A549 treated with CpdA at 1 μM for 4 hours (cell line): ENCODE measurements at places on chromosomes 16 and 17. TPM values are rescaled to one million over a fixed set of nuclear protein-coding genes. Genes with fewer than 3 reads are reported as not detected.

CMTM2 gene
- 0.15 TPM in 1 of 5 replicates, not detected in the others for total RNA-seq

CNTD1 gene
- total RNA-seq, result 0.08 to 0.27 TPM (median 0.25 TPM) in 3 of 5 replicates, not detected in the others

SLC16A13 gene
- total RNA-seq, result 9.2 to 12.7 TPM (median 12.1 TPM) in 5 replicates

ABI3 gene
- total RNA-seq, result 0.02 TPM in 1 of 5 replicates, not detected in the others

SLC4A1 gene
- 0.02 TPM in 1 of 5 replicates, not detected in the others for total RNA-seq

RPGRIP1L gene
- total RNA-seq, result 9.9 to 11.6 TPM (median 11.1 TPM) in 5 replicates

C16orf46 gene
- total RNA-seq, result 0.65 to 2.0 TPM (median 1.1 TPM) in 5 replicates

ABCA6 gene
- 0.02 TPM in 1 of 5 replicates, not detected in the others for total RNA-seq

SLC16A6 gene
- total RNA-seq, result 0.37 to 0.68 TPM (median 0.51 TPM) in 5 replicates

CES4A gene
- total RNA-seq, result 1.3 to 2.1 TPM (median 1.6 TPM) in 5 replicates

CEP295NL gene
- 0.38 to 0.56 TPM (median 0.48 TPM) in 5 replicates for total RNA-seq

STAC2 gene
- 0.13 to 0.17 TPM (median 0.14 TPM) in 5 replicates for total RNA-seq

VMO1 gene
- total RNA-seq, result 0.79 to 2.0 TPM (median 1.4 TPM) in 5 replicates

CLEC19A gene
- total RNA-seq, result 0.06 to 0.16 TPM (median 0.13 TPM) in 4 of 5 replicates, not detected in the other

MYH1 gene
- not detected in 5 replicates for total RNA-seq

PRCD gene
- 0.02 TPM in 1 of 5 replicates, not detected in the others for total RNA-seq

APOBR gene
- total RNA-seq, result 0.03 to 0.07 TPM (median 0.03 TPM) in 3 of 5 replicates, not detected in the others

METRNL gene
- total RNA-seq, result 19.6 to 27.4 TPM (median 25.8 TPM) in 5 replicates

DYNLRB2 gene
- 0.49 to 0.50 TPM in 2 of 5 replicates, not detected in the others for total RNA-seq

PNMT gene
- not detected in 5 replicates for total RNA-seq

TMC7 gene
- 6.6 to 10.3 TPM (median 8.8 TPM) in 5 replicates for total RNA-seq

PYDC1 gene
- total RNA-seq, result not detected in 5 replicates

KRT32 gene
- 0.06 to 0.08 TPM in 2 of 5 replicates, not detected in the others for total RNA-seq

DHX40 gene
- total RNA-seq, result 33.9 to 45.8 TPM (median 40.1 TPM) in 5 replicates

FBXO39 gene
- not detected in 5 replicates for total RNA-seq

CBLN1 gene
- 0.05 to 0.24 TPM (median 0.12 TPM) in 3 of 5 replicates, not detected in the others for total RNA-seq

TPSD1 gene
- total RNA-seq, result 0.03 TPM in 1 of 5 replicates, not detected in the others

TNRC6C gene
- total RNA-seq, result 1.4 to 2.5 TPM (median 2.4 TPM) in 5 replicates

BMERB1 gene
- total RNA-seq, result 70.6 to 109 TPM (median 86.2 TPM) in 5 replicates

RNF157 gene
- total RNA-seq, result 5.4 to 10.6 TPM (median 6.3 TPM) in 5 replicates

NSMCE1 gene
- 52.0 to 61.8 TPM (median 60.8 TPM) in 5 replicates for total RNA-seq

HBZ gene
- 0.13 TPM in 1 of 5 replicates, not detected in the others for total RNA-seq

SEZ6L2 gene
- total RNA-seq, result 16.5 to 25.6 TPM (median 21.2 TPM) in 5 replicates

LPO gene
- total RNA-seq, result not detected in 5 replicates

MRPL12 gene
- 216 to 324 TPM (median 299 TPM) in 5 replicates for total RNA-seq
